Activated naive CD4-positive, alpha-beta T cell treated with anti-CD3 and anti-CD28 coated beads for 36 hours (primary cell): ENCODE measurements at places on chromosomes 1 and 21. TPM values are rescaled to one million over a fixed set of nuclear protein-coding genes. Genes with fewer than 3 reads are reported as not detected.

The ASTN1 gene
- not detected for total RNA-seq

The CLDN17 gene
- total RNA-seq: not detected

The LHX4 gene
- total RNA-seq: not detected

The KRTAP11-1 gene
- not detected for total RNA-seq

The GIPC2 gene
- total RNA-seq: 0.10 TPM

DNA sequence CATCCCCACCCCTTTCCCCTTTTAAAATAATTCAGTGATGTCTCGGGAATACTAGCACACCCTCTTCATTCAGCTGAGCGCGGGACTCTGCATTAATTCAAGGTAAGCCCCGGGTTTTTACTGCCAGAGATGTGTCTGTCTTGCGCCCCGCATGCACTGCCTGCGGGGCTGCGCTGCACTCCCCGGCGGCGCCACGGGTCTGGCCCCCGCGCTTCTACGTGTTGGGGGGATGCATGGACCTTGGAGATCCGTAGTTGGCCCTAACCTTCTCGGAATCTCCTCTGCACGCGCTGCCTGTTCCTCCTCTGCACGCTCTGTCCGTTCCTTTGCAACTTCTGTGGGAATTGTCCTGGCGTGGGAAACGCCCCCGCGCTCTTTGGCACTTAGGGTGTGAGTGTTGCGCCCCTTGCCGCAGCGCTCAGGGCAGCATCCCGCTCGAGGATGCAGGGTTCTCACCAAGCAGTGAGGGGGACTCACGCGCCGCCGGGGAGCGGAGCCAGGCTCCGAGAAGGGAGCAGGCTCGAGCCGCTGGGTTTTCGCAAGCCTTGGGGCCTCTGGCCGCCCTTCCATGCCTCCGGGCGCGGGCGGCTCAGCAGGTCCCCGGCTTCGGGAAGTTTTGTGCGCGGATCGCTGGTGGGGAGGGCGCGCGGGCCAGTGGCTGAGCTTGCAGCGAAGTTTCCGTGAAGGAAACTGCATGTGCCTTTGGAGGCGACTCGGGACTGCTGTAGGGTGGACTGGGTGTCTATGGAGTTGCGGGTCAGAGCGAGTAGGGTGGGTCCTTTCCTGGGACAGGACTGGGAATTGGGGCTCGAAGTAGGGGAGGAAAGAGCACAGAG, 165.1 kb upstream of the CACNA1E start:
- peak; percentile 11 for DNase-seq

DNA sequence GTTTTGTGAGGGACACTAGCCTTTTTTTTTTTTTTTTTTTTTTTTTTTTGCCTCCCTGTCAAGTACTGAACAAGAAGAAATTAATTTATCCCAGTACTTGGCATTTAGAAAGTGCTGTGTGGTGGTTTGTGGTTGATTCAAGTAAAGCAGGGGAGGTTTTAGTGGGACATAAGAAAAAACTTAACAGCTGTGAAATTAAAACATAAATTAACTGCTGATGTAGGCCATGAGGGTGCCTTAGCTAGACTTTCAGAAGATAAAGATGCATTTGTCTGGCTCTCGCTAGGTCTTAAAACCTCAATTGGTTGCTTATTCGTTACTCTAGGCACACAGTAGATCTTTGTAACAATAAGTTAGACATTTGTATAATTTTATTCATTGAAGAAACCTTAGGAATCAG, 52.3 kb downstream of the SPATA46 start:
- no peak for DNase-seq

- DNase-seq: no peak
These were observed 53.0 kb upstream of the ABCG1 start for GRCh38 chr21:42165901-42166300.

DNA sequence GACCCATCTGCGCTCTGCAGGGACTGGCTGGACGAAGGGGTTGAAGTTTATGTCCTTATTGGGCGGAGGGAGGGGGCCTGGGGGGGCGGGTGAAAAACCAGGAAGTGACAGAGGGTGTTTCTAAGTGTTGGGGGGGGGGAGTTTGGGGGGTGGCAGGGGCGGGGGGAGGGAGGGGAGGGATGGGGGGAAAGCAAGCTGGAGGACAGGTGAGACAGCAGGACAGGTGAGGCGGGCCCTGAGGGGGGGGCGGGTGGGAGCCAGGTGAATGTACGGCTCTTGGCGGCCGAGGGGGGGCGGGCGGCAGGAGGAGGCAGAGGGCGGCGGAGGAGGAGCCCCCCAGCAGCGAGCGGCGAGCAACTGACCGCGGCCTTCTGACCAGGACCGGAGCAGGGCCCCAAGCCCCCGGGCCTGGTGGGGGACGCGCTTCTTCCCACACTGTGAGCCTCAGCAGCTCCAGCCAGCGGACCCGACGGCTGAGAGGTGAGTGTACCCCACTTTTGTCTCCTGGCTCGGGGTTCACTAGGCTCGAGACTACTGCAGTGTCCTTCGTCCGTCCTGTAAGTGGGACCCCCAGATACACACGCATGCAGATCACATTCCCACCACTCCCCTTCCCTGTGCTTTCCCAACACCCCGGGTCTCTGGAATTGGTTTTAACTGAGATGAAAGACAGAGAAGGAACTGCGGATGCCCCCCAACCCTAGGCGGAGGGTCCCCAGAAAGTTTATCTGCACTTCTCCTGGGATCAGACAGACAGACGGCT, at the start of gene ZBTB7B:
TSS of gene ZBTB7B (plus strand) at position 339 of the 763 bp plus-strand sequence. CDS start 11,859 bp downstream, outside the sequence.
- no peak for DNase-seq

DNA sequence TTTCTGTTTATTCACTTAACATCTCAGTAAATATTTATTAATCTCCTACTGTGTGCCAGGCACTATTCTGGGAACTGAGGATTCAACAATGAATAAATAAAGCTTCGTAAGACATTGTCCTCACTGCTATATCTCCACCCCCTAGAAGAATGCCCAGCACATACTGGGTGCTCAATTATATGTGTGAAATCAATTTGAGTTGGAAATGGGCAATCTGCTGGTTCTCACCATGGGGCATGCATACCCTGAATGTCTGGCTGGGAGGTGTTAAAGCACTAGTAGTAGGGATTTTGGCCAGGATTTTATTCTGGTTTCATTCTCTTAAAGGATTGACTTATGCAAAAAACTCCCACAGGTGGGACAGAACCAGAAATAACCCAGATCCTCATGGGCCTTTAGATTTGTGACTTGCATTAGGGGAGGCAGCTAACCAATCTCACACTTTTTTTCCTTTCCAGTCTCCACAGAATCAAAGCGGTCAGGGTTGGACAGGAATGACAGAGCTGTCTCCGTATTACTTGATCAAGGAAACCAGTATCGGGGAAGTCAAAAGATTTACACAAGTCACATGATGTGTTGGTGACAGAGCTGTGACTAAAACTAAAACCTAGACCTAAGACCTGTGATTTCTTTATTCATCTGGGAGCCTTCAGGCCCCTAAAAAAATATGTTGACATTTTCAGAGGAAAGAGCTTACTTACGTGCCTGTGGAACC, 12.8 kb downstream of the GFI1 start:
- DNase-seq: peak; percentile 81

DNA sequence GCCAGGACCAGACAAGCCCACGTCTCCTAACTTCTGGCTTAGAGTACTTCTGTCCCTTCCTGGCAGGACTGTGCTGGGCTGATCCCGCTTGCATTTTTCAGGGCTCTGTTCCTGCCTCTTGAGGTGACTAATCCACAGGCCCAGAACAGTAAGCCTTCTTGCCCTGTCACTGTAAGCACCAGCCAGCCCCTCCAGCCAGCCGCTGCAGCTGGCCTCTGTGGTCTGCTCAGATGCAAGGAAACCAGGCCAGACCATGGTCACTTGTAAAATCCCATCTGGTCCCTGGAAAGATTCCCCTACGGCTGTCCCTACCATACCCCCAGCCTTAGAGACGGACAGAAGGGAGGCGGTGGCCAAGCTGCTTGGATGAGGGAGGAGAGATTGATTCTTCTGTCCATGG, 74.2 kb downstream of the KIRREL1 start:
- no peak for DNase-seq

- no peak for DNase-seq
These were observed 49.8 kb downstream of the EPHB2 start for GRCh38 chr1:22760455-22760854.

DNA sequence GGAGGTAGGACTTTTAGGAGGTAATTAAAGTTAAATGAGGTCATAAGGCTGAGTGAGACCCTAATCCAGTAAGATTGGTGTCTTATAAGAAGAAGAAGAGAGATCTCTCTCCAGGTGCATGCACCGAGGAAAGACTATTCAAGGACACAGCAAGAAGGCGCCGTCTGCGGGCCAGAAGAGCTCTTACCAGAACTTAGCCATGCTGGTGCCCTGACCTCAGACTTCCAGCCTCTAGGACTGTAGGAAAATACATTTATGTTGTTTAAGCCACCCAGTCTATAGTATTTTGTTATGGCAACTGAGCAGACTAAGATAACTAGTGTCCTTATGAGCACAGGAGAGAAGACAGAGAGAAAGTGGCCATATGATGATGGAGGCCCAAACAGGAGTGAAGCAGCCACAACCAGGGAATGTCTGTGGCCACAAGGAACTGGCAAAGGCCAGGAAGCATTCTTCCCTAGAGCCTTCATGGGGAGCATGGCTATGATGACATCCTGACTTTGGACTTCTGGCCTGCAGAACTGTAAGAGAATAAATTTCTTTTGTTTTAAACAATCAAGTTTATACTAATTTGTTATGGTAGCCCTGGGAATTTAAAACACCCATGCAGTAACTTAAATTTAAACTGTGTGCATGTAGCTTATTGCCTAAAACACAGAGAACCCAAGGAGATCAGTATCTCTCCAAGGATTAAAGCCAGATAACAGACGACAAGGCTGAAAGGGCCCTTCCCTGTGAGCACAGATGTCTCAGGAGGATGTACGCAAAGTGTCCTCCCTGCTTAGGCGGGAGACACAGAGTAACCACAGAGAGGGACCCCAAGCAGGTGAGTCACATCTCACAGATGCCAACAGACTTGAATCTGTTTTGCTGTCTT, 9.9 kb upstream of the CD58 start:
- DNase-seq: no peak

DNA sequence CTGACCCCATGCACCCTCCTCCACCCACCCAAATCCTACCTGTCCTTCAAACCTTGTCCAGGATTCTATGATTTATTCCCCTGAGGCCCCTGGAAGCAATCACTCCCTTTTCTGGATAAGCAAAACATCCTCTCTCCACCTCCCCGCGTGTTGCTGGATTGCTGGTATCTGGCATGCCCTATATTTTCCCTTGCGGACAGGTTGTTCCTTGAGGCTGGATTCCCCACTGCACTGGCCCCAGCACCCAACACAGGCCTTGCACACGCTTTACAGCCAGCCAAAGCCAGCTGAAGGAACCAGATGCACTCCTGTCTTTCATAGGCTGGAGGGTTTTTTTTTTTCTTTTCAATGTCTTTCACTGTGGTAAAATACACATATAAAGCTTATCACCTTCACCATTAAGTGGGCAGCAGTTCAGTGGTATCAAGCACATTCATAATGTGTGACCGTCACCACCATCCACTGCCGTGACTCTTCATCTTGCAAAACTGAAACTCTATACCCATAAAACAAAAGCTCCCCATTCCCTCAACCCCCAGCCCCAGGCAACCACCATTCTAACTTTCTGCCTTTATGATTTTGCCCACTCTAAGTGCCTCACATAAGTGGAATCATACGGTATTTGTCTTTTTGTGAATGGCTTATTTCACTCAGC, 50.9 kb downstream of the TOR1AIP2 start:
- DNase-seq: no peak

DNA sequence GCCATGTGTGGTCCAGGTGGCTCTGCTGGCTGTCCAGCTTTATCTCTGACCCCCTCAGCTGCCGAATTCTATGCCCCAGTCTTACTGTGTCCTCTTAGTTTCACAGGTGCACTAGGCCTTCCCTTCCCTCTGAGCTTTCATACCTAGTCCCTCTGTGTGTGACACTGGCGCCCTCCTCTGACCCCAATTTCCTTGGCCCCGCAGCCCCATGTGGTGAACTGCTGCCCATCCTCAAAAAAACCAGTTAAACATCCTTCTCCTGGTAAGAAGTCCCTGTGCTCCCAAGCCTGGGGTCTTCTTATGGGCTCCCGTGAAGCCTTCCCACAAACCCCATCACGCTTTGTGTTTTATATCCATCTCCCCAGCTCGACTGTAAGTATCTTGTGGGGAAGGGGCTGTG, 93.9 kb upstream of the TSPAN2 start:
- peak; percentile 32 for DNase-seq

- DNase-seq: no peak
These were observed 52.4 kb downstream of the KIF26B start for GRCh38 chr1:245207056-245207638.

DNA sequence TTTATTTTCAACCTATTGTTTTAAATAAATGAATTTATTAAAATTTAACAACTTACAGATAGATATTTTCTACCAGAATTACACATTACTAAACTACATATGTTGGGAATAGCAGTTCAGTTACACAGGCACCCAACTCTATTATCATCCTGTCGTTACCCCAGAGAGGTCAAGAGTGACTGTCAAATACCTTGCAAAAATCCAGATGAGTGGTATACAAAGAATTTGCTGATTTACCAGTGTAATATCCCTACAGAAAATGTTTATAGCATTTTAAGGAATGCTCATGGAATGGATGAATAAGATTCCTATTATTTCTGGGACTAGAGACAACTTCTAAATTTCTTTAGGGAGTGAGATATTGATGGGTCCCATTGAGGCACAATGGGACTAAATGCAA, 300.7 kb upstream of the RGS18 start:
- DNase-seq: no peak

DNA sequence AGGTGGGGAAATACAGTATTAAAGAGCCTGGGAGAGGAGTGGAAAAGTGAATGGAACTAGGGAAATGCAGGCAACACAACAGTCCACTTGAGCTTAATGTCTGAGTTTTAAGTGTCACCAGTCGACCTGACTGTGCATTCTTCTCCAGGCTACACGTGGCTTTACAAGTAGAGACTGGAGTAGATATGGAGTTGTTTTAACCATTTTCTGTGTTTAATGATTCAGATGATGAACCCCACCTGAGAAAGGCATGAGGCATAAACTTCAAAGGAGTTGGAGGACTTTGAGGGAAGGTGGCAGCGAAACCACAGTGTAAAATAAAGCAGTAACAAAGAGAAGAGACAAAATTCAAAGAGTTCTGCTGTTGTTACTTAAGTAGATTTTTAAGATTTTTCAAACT, 12.6 kb downstream of the FUBP1 start:
- DNase-seq: no peak

DNA sequence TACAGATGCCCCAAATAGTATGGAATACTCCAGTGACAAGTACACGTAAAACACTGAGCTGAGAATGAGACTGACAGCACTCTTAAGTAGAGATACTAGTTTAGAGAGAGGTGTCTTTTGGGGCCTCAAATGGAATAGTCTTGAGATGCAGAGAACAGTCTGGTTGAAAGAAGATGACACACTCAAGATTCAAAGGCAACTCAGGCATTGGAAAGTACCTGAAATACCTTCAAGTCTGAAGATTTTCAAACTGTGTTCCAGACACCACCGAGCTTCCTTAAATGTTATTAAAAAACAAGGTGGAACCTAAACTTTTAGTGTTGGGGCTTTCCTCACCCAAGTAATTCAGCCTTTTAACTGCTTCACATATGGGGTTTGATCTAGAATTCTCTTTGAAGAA, 437.7 kb downstream of the OMA1 start:
- DNase-seq: no peak
